PC-9 (cell line): ENCODE measurements at places on chromosomes 7 and 10. TPM values are rescaled to one million over a fixed set of nuclear protein-coding genes. Genes with fewer than 3 reads are reported as not detected.

The SLC16A9 gene
- total RNA-seq, result not detected in 2 replicates

The GPR141 gene
- not detected in 2 replicates for total RNA-seq

The DYNC1I1 gene
- not detected in 2 replicates for total RNA-seq

The H2BK1 gene
- total RNA-seq, result not detected in 2 replicates

The LIPK gene
- not detected in 2 replicates for total RNA-seq

The HOXA4 gene
- total RNA-seq, result not detected in 2 replicates

The RASA4B gene
- total RNA-seq, result 1.2 and 5.8 TPM in 2 replicates

The SAP25 gene
- total RNA-seq, result 11.0 and 15.3 TPM in 2 replicates

The TFEC gene
- total RNA-seq, result not detected in 2 replicates

The FGF8 gene
- not detected in 2 replicates for total RNA-seq

The IL6 gene
- total RNA-seq, result 1.4 and 1.7 TPM in 2 replicates

The TNPO3 gene
- 56.6 and 59.2 TPM in 2 replicates for total RNA-seq

The EGR2 gene
- 0.24 and 0.53 TPM in 2 replicates for total RNA-seq

The SPDYE8 gene
- total RNA-seq, result not detected in 2 replicates

The UCMA gene
- total RNA-seq, result not detected in 2 replicates
